ENCODE measurements at places on chromosomes 6 and 20.

GRCh38 chr6:156016186-156016976, 560.7 kb upstream of the NOX3 start:
- no peak for DNase-seq

- DNase-seq: peak; percentile 93
These were observed 256.5 kb upstream of the RREB1 start for GRCh38 chr6:6851059-6851948.

DNA sequence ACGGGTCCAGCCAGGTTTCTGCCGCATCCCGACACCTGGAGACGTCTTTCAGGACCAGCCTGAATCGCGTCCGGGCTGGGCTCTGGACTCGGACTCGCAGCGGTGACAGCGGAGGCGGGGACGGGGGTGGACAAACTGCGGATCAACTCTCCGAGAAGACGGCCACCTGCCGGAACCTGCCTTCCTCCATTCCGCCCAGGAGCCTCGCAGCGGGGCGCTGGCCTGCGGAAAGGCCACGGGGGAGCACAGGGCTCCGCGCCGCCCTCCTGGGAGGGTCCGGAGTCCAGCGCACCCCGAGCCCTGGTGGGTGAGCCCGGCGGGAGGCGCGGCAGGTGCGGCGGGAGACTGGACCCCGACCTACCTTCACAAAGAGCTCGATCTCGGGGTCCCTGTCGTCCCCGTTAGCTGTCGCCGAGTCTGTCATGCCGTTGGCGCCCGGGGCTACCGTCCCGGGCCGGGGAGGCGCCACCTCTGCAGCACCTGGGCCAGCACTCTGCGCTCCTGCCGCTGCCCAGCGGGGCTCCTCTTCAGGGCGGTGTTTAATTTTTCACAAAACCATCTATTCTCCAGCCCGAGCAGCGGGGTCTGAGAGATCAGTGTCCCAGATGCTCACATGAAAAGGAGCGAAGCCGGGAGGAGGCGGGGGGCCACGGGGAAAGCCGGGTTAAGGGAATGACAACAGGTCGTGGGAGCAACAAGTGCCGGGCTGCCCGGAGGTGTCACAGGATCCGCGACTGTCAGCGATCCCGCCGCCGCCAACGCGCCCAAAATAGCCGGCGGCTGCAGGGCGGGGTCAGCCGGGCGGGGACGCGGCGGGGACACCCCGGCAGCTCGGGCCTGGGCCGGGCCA, at the start of gene CLIC5:
CLIC5 (minus strand) TSS at position 742 of the 850 bp plus-strand sequence; CDS start at position 424, 318 bp downstream.
- no peak for DNase-seq

DNA sequence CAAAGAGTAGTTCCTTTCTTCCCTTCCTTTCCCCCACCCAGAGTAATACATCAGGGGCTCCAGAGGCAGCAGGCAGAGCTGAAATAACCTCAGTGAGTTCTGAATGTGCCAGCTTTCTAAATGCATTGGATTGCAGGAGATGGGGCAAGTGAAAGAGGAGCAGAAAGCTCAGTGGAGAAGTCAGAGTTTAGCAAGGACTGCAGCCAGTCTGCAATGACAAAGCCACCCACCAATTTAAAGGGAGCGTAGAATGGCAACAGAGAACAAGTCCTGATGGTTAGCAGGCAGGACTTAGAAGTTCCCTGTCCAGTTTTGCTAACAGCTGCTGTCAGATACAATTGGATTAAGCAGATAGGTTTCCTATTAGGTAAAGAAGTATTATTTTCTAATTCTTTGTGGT, 203.4 kb upstream of the RIN2 start:
- DNase-seq: no peak

DNA sequence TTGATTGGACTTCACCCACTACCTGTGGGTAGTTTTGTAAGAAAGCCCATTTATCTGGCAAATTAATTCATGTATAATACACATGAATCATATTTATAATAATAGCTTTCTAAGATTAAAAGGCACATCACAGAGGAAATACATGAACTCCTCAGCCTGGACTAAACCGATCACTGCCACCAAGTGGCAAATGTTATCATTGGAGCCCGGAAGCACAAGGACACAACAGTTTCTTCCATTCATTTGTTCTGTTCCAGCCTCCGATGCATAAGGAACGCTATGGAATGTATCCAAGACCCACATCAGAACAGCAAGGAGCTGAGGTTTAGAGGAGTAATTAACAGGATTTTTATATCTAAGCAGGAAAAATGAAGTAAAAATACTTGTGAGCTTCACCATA, 13.9 kb upstream of the IPCEF1 start:
- peak; percentile 64 for DNase-seq

DNA sequence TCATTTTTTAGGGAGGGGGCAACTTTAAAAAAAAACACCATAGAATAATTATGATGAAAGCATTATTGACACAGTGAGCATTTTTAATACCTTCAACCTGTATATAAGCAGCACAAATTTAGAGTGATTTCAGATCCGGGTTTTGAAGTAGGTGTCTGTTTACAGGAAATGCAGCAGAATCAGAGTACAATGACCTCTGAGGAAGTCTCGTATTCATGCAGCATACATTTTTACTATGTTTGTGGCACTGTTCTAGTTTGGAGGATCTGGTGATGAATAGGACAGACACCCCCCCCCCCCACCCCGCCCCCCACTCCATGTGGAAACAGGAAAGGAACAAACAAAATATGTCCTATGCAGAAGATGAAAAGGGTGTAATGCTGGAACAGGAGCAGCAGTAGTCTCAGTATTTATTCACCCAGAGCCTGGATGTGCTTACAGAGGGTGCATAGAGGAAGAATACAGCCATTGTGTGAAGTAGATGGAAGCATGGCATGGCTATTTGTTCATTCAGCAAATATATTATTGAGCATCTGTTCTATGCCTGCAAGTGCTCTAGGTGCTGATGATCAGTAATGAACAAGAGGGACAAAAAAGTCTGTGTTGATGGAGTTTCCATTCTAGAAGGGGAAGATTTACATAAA, 19.7 kb downstream of the VAPB start:
- no peak for DNase-seq

- DNase-seq: no peak
These were observed 23.7 kb upstream of the MMS22L start for GRCh38 chr6:97306544-97307320.

- DNase-seq: no peak
These were observed 24.3 kb upstream of the TAB2 start for GRCh38 chr6:149293244-149293643.

GRCh38 chr20:5735845-5736510, 14.2 kb upstream of the SHLD1 start:
- DNase-seq: no peak

DNA sequence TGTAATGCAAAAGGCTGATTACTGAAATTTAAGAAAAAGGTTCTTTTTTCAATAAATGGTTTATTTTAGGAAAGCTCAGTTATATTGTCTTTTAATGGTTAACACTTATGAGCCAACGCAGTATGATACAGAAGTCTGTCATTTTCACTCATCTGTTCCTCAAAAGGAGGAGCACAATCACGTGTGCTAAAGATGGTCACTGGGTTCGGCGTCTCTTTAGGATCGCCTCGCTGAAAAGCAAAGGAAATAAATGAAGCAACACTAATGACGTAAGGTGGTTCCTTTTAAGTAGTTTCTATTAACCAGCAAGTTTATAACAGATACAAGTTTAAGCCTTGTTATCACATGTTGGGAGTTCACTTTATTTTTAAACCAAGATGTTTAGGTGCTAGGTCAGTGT, 125.7 kb downstream of the MAP3K4 start:
- no peak for DNase-seq

DNA sequence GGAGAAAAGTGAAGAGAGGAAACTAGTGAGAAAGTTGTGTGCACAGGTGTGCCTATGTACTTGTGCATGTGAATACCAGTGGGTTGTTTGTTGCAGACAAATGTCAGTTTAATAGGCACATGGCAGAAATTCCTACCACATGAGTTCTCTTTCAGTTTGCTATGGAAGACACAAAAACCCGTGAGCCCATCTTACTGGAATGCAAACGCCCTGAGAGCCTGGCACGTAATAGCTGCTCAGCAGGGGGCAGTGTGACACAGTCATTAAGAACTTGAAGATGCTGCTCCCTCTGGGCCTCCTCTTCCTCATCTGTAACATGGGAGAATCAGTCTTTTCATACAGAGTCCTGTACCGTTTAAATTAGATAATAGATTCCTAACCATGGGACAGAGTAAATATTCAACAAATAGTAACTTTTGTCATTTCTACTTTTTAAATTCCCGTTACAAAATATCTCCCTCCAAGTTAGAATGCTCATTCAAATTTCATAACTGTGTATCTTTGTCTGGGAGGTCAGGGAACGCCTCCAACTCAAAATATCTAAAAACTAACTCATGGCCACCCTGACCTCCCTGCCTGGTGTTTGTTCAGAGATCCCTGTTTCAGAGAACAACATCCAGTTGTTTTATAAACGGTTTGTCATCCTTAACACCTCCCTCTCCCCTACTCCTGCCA, 802.9 kb downstream of the MAFB start:
- DNase-seq: peak; percentile 90

DNA sequence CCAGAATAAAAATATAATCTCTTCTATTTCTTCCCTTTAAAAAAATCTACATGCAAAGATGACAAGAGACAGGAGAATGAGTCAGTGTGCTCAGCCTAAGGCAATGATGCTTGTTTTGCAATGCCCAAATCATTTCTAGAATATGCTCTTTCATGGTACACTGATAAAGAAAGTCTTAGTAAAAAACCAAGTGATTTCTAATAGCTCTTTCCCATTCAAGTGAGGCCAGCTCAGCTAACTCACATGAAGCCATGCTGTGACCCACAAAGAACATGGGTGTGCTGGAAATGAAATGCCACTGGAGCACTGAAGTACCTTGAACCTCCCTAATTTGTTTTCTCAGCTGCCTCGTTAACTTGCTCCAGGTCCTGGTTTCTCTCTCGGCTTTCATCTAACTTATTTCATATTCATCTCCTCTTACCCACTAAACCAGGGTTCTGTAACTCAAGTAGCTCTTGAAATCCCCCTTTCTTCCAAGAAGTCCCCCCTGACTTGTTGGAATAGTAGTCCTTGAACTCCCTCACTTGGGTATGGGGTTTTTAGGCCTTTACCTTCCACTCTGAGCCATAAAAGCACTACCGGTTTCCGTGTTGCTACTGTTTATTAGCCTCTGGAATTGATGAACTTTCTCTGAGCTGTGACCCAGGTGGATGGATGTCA, 92.7 kb downstream of the IRF4 start:
- DNase-seq: no peak

DNA sequence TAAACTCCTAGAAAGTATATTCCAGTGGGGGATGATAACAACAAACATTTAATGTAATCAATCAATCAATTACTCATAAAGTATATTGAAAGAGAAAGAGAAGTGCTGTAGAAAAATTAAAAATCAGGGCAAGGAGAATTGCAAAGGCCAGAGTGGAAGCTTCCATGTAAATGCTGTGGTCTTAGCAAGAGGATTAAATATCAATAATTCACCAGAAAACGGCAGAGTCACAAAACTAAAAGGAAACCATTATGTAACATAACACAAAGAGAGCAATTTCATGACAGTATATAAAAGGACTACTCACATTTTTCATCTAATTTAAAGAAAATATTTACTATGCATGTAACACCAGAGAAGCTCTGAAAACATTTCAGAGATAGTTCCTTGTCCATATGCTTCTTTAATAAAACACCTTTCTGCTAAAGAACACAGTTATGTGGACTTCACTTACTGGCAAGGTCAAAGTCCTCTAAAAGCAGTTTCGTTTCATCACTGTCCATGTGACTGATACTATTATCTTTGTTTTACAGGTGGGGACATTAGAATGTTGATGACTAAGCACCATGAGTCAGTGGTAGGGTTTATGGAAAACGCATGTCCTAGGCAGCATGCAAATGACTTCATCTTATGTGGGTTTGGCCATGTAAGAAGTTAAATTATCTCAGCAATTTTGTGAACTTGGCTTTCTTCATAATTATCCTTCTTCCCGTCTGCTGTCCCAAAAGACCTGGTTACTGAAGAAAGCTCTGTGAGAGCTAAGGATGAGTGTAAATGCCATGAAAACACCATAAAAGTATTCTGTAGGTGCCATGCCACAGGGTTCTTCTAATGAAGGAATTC, 185.8 kb upstream of the TENT5A start:
- DNase-seq: peak; percentile 47

GRCh38 chr6:90266905-90267621, 29.6 kb downstream of the BACH2 start:
- no peak for DNase-seq

GRCh38 chr20:24948939-24949679, at the start of gene CST7:
TSS of gene CST7 (plus strand) at chr20:24949269. CDS start at chr20:24949506, 237 bp downstream.
- no peak for DNase-seq

DNA sequence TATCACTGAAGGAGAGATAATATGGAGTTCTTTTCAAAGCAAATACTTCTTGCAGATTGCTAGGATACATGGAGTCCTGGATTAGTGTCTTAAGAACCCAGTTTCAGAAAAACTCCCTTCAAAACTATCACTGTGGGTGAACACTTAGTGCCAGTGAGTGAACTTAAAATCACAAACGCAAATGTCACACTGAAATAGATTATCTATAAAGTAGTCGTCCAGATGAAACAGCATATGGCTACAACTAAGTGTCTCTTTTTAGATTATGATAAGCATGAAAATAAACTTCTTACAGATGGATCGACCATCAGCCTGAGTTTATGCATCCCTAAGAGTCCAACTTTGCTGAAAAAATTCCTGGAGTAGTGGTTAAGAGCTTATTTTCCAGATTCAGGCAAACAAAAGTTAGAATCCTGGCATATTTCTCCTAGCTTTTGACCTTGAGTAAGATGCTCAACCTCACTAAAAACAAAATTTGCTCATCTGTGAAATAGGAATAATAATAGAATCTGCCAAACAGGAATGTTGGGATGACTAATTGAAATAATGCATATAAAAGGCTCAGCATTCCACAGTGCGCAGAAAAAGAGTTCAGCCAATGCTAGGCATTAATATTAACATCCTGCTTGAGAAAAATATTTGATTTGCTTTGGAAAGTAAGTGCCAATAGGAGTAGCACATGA, 70.4 kb downstream of the DOK5 start:
- no peak for DNase-seq

GRCh38 chr6:40347571-40348011, 239.6 kb downstream of the LRFN2 start:
- DNase-seq: no peak

GRCh38 chr6:144897441-144897921, 612.3 kb downstream of the UTRN start:
- peak; percentile 76 for DNase-seq

GRCh38 chr20:21705575-21706260, at the start of gene PAX1:
TSS of gene PAX1 (plus strand) at chr20:21705664. CDS start at chr20:21705713, 49 bp downstream.
- DNase-seq: no peak

GRCh38 chr6:105184921-105185320, 5.1 kb upstream of the POPDC3 start:
- DNase-seq: no peak

DNA sequence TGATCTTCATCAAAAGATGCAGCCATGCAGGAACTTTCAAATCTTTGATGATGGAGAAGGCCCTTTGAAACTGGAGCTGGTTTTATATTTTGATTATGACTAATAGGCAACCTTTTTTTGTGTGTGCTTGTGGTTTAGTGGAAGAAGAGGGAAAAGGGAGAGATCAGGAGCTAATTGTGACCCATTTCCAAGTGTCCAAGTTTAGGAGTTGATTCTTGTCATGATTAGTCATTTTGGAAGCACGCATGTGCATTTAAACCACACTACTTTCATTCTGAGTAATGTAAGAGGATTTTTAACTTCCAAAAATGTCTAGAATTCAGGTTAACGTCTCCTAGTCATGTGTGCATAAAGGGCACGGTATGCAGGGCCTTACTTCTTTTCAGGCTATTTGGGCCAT, 3.5 kb downstream of the FOXO3 start:
- DNase-seq: peak; percentile 74
